ENCODE measurements at places on chromosomes 16 and 17.

DNA sequence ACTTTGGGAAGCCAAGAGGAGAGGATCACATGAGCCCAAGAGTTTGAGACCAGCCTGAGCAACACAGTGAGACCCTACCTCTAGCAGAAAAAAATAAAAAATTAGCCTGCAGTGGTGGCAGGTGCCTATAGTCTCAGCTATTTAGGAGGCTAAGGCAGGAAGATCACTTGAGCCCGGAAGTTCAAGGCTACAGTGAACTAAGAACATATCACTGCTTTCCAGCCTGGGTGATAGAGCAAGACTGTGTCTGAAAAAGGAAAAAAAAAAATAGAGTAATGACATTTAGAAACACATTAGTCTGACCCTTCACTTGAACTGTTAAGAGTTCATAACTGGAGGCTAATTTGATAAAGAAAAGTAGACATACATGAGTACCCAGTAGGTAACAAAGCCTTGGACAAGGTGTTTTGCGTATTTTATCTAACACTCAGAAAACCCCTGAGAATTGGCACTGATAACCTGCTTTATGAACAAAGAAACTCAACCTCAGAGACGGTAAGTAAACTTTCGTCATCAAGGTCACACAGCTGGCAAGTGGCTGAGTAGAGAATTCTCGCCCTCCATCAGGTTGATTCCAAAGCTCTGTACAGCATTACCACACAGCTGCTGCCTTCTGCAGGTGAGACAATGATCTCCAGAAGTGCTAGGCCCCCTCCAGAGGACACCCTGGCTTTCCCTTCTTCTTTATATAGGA is 101.1 kb downstream of the SMG6 start:
- DNase-seq: no peak

GRCh38 chr16:381789-382717 is at the start of gene PGAP6:
Gene PGAP6 (minus strand): TSS chr16:381978. CDS start chr16:381821, 157 bp downstream.
- DNase-seq: no peak

- DNase-seq: no peak
Measured at GRCh38 chr16:72840631-72841381, 207.1 kb downstream of the ZFHX3 start.

GRCh38 chr16:78794581-78795250 is 695.3 kb downstream of the WWOX start:
- no peak for DNase-seq

GRCh38 chr17:59565959-59566324 is 532 bp downstream of the DHX40 start:
- peak; percentile 92 for DNase-seq

- no peak for DNase-seq
Measured at GRCh38 chr17:15918661-15919259, 26.2 kb upstream of the ADORA2B start.

DNA sequence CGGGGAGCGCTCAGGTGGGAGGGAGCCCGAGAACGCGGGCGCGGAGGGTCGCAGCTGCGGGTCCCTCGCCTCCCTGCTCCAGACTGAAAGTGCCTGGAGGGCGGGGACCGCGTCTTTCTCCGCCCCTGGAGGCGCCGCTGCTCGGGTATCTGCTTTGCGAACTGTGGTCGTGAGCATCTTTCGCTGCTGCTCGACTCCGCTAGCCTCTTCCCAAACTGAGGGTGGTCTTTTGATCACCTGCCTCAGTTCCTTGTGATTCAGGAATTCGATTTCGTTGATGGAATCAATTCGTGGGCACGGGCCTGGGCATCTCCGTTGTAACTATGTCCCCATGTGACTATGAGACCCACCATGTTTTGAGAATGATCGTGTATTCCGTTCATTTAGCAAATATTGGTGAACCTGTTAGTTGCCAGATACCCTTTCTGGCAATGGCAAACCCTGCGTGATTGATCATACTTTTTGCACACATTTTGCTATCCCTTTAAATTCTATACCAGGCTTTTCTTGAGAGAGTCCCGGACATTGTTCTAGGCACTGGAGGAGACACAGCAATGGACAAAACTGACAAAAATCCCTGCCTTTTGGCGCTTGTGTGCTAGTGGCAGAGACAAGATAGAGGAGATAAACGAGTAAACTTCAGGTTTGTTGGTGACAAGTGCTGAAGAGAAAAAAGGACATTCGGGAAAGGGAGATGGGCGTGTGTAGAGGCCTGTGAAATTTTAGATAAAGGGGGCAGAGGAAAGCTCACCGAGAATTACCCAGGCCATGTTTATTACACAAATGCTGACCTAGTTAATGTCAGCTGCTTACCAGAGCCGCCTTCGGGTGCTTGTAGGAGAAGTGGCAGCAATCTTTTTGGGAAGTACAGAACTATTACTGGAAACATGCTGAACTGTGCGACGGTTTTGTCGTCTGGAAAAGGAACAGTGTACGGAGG is 948 bp downstream of the UTP18 start:
- peak; percentile 52 for DNase-seq

GRCh38 chr17:77649717-77650211 is 308.7 kb upstream of the TNRC6C start:
- DNase-seq: no peak

Data from posterior cingulate gyrus (tissue), 11 donors.